Stimulated activated CD8-positive, alpha-beta memory T cell treated with anti-CD3 and anti-CD28 coated beads, Interleukin-15, amount 100 ng/mL, for 48 hours (primary cell): ENCODE measurements at places on chromosomes 16 and 17.

- no peak for DNase-seq
Observed at GRCh38 chr16:63447121-63447520, 1410.9 kb upstream of the CDH8 start.

DNA sequence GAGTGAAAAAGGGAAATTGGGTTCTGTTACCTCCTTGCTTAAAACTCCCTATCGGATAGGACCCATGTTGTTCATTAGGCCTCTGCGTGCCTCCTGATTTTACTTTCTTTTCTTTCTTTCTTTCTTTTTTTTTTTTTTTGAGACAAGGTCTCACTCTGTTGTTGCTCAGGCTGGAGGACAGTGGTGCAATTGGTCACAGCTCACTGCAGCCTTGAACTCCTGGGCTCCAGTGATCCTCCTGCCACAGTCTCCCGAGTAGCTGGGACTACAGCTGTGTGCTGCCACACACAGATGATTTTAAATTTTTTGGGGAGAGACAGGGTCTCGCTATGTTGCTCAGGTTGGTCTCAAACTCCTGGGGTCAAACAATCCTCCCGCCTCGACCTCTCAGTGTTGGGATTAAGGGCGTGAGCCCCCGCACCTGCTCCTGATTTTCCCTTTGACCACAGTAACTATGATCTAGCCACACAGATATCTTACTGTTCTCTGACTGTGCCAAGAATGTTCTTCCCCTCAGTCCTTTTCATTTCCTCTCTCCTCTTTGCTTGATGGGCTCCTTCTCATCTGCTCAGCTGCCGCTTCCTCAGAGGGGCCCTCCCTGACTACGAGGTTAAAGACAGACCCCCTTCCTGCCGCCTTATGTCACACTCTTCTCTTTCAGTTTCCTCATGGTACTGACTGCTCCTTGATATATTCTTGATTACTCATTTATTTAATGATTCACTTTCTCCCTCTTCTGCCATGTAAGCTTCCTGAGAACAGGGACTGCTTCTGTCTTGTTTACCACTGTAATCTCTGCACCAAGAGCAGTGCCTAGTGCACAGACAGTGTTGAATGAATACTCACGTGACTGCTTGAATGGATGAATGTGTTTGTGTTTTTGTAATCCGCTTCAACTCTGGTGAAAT, 44.3 kb downstream of the LCMT1 start:
- peak; percentile 21 for DNase-seq

GRCh38 chr16:3536851-3537250, 36.0 kb downstream of the CLUAP1 start:
- no peak for DNase-seq

DNA sequence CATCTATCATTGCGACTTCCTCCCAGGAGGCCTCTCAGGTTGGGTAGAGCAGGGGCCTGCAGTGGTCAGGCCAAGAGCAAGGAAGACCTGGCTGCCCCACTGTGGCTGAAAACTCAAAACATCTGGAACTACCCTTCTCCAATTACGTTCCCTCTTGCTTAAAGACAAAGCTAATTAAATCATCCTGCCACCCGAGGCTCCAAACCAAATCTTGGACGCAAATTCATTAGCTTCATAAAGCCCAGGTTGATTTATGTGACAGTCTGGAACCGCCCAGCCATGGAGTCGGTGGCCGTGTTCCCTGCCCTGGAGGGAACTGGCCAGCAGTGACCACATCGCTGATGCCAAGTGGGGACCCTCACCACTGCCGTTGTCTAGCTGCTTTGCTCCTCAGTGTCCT, 21.4 kb downstream of the GRIN2C start:
- no peak for DNase-seq

- DNase-seq = no peak
Observed at GRCh38 chr17:63035271-63035670, 69.2 kb downstream of the TANC2 start.

DNA sequence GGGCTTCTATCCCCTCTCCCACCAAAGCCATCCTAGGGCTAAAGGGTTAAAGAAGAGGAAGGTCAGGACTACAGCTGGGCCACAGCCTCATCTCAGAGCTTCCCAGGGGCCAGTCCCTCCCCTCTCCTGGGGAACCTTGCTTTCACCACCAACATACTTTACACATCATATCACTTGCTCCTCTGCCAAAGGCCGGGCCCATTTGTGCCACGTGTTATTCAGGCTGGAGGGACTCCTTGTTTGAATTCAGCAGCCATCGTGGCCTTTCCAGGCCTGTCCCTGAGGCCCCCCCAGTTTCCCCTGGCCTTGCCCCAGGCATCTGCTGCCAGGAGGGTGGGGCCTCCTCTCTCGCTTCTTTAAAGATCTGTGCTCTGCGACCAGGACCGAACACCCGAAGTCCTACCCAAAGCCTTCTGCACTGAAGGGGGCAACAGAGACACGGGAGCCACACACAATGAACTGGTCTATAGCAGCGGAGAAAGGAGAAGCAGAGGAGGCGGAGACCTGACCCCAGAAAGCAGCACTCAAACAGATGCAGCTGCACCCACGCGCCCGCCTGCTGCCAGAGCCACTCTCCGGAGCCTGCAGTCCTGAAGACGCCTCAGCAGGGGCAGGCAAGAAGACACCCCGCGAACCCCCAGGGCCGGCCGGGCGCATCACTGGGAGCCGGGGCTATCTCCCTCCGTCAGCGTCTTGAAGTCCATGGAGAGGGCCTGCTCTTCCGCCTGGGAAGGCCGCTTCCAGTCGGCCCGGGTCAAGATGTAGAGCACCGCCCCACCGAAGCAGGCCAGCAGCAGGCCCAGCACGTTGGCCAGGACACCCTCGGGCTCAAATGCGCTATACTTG, 12.1 kb downstream of the CYB561 start:
- no peak for DNase-seq

DNA sequence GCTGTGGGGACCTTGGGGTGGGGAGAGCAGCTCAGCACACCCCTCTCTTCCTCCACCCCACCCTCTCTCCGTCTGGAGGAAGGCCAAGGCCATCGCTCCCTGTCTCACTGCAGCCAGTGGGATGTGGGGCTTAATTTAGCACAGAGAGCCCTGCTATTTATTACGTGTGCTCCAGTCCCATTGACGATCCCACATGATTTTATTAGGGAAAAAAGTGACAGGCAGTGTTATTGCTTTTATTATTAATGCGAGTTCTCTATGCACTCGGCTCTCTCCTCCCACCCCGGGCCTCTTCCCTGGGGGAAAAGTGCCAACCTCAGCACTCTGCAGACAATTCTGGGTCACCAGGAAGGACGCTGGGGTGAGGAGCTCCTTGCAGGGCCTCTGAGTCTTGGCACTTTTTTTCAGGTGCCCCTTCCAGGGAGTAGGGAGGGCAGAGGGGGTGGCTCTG, 57.3 kb downstream of the MGAT5B start:
- DNase-seq = no peak

DNA sequence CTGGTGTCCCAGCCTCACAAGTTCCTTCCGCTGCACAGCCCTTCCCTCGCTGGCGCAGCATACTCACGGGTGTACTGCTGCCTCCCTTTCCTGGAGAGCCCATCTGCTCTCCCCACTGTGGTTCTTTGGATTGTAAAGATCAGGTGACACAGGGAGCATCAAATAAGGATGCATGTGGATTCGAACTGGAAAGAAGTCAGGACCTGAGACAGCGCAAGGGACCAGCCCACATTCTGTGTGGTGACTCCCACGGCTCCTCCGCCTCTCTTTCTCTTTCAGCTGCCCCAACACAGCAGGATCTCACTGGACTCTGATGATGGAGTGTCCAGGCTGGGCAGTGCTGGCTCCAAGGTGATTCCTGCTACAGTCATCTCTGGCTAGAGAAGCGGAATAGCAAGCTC, 8.1 kb downstream of the LDAF1 start:
- DNase-seq = no peak

- DNase-seq = peak; percentile 39
Observed at GRCh38 chr17:19724501-19725420, 8.4 kb upstream of the SLC47A2 start.

DNA sequence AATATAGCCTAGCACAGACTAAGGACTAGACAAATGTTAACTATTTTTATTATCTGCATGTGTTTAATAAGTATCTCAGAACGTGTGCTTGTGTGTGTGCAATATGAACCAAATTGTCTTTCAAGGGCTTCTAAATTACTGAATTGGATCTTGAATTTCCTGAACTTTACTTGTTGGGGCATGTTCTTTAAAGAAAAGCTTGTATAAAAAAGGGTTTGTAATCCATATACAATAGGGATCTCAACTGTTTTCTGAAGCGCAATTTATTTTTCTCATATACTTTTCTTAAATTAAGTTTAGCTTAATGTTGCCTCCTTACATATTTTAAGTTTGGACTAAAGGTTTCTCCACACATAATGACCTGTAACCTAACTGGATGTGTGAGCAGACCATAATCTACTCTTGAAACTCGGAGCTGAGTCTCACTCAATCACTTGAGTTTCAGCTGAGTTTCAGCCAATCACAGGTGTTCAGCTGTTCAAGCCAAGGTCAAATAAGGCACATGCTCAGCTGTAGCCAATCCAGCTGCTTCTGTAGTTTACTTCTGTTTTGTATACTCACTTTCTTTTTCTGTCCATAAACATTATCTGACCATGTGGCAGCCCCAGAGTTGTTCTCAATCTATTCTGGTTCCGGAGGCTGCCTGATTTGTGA, 72.3 kb downstream of the CDK5R1 start:
- DNase-seq = no peak

DNA sequence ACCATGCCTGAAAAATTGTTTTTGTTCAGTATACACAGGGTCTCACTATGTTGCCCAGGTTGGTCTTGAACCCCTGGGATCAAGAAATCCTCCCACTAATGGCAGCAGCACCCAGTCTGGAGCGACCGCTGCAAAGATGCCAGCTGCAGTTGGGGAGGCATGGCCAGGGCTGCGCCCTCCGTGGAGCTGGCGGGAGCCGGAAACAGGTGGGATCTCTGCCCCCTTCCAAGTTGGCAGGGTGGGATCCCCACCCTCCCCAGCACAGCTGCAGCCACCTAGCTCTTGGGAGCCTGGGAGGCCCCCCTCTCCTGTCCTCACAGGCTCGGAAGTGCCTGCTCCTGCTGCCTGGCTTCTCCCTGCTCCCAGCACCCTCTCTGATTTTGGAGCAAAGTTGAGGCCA, 176.8 kb downstream of the ZNF423 start:
- DNase-seq = no peak

DNA sequence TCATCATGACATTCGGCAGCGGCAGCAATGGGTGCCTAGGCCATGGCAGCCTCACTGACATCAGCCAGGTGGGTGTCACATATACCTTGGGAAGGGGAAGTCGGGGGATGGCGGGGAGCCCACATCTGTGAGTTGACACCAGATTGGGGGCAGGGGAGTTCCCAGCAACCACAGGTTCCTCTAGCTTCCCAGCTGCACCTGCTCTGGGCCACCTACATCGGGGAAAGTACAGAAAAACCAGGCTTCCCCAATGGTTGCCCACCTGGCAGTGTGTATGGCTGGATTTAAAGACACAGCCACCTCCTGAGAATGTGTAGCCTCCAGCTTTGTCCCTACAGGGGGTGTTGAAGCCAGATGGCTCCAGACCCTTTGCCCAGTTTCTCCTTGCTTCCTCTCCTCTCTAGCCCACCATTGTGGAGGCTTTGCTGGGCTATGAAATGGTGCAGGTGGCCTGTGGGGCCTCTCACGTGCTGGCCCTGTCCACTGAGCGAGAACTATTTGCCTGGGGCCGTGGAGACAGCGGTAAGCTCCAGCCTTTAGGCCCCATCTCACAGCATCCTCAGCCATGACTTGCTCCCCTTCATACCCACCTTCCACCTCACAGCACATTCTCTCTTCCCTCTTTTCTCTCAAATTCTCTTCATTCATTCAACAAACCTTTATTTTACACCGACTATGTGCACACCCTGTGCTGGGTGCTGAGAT, 5.0 kb upstream of the TRAF4 start:
- DNase-seq = no peak

DNA sequence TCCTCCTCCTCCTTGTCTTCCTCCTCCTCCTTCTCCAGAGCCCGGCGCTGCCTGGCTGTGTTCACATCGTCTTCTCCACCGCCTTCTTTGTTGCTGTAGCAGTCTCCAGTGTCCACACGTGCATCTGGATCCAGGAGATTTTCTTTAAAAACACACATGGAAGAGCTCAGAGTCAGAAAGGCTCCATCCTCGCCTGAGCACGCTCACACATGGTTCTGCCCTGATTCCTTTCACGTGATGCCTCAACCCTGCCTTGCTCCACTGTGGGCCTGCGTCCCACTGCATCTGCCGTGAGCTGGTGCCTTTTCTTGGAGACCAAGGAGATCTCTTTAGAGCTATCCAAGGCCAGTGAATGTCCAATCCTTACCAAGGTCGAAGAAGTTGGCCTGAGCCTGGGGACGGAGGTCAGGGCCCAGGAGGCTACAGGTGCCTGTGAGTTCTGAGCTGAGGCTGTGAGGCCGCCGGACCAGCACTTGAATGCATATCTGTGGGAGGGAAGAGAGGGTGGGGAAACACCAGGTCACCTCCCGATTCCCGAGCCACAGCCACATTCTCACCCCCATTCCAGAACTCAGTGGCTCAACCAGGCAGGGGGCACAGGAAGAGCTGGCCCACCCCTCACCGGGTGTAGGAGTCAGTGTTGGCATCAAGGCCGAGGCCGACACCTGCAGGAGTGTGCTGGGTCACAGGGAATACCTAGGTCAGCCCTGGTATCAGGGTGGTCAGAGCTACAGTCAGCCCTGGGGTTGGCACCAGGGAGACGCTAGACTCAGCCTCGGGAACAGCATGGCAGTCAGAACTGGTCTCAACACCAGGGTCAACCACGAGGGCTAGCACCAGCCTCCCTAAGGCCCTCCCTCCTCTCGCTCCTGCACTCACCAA, 37.6 kb downstream of the HASPIN start:
- DNase-seq = no peak

- DNase-seq = no peak
Observed at GRCh38 chr16:84667600-84668309, 19.4 kb downstream of the KLHL36 start.
